ENCODE measurements at places on chromosomes 16 and 17.

- peaks cover 6% of the 10 kb centered on the region for H3K4me1 ChIP-seq
- H3K27ac ChIP-seq = no peak overlapping the region
- DNase-seq = peak; percentile 59
- H3K27me3 ChIP-seq = no peaks in the 10 kb centered on the region
- H3K4me3 ChIP-seq = no peak overlapping the region
Measured at GRCh38 chr16:88349903-88350900, 32.6 kb upstream of the ZNF469 start.

- H3K27me3 ChIP-seq = peaks cover 3% of the 10 kb centered on the region
- no peak for DNase-seq
- no peak overlapping the region for H3K4me3 ChIP-seq
- no peak overlapping the region for H3K27ac ChIP-seq
Measured at GRCh38 chr17:45372325-45372869, 55.6 kb upstream of the MAP3K14 start.

- peaks cover 2% of the 10 kb centered on the region for H3K4me1 ChIP-seq
- no peaks in the 10 kb centered on the region for H3K36me3 ChIP-seq
- DNase-seq = no peak
- H3K27ac ChIP-seq = no peak overlapping the region
- no peaks in the 10 kb centered on the region for H3K27me3 ChIP-seq
- no peak overlapping the region for H3K4me3 ChIP-seq
Measured at GRCh38 chr16:4580250-4580649, 24.1 kb downstream of the C16orf96 start.

GRCh38 chr16:12793865-12794240, 9.8 kb downstream of the CPPED1 start:
- H3K36me3 ChIP-seq = no peaks in the 10 kb centered on the region
- no peak overlapping the region for H3K27ac ChIP-seq
- H3K4me3 ChIP-seq = no peak overlapping the region
- no peaks in the 10 kb centered on the region for H3K27me3 ChIP-seq
- no peak for DNase-seq

DNA sequence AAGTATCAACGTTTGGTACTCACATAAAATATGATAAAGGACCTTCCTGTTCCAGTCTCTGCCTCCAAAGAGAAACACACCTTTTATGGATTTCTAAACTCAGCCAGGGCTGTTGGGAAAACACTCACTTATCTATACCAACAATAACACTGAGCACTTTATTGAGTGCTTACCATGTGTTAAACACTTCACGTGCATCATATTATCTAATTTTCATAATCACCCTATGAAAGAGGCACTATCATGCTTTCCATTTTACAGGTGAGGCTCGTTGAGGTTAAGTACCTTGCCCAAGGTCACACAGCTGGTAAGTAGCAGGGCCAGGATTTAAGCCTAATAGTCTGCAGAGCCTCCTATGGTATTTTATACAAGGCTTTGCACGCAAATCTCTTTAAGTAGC, 251.5 kb upstream of the SOX9 start:
- no peak overlapping the region for H3K27ac ChIP-seq
- no peaks in the 10 kb centered on the region for H3K4me1 ChIP-seq
- no peaks in the 10 kb centered on the region for H3K27me3 ChIP-seq
- H3K36me3 ChIP-seq = no peaks in the 10 kb centered on the region
- no peak overlapping the region for H3K4me3 ChIP-seq
- DNase-seq = no peak

GRCh38 chr16:69404275-69404805, 18.5 kb upstream of the TERF2 start:
- H3K4me3 ChIP-seq = no peak overlapping the region
- peak overlapping the region; percentile 43 for H3K27ac ChIP-seq
- DNase-seq = no peak
- H3K27me3 ChIP-seq = no peaks in the 10 kb centered on the region

DNA sequence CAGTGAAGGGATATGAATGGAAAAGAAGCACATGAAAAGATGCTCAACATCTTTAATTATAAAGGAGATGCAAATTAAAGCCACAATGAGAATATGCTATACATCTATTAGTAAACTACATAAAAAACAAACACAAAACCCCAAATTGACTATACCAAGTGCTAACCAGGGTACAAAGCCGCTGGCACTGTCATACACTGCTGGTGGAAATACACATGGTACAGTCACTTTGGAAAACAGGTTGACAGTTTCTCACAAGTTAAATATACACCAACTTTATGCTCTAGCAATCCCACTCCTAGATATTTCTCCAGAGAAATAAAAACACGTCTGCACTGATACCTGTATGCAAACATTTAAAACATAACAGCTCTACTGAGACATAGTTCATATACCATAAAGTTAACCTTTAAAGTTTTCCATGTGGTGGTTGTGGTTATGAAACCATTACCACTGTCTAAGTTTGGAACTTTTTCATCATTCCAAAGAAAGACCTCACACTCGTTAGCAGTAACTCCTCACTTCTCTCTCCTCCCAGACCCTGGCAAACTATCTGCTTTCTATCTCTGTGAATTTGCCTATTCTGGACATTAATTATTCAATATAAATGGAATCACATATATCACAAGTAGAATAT, 42.7 kb downstream of the ADGRG5 start:
- H3K27ac ChIP-seq = no peak overlapping the region
- H3K4me3 ChIP-seq = no peak overlapping the region
- H3K27me3 ChIP-seq = peaks cover 3% of the 10 kb centered on the region
- no peak for DNase-seq
- no peaks in the 10 kb centered on the region for H3K36me3 ChIP-seq

GRCh38 chr17:57538736-57539456, 206.2 kb downstream of the CCDC182 start:
- DNase-seq = no peak
- peak overlapping the region; percentile 53 for H3K27ac ChIP-seq
- no peaks in the 10 kb centered on the region for H3K27me3 ChIP-seq
- no peaks in the 10 kb centered on the region for H3K36me3 ChIP-seq
- no peak overlapping the region for H3K4me3 ChIP-seq
- peaks cover 15% of the 10 kb centered on the region for H3K4me1 ChIP-seq
